Activated naive CD8-positive, alpha-beta T cell treated with anti-CD3 and anti-CD28 coated beads, Interleukin-2, amount 50 U/mL, for 16 hours (primary cell): ENCODE measurements at places on chromosomes 16 and 17.
A peak's percentile ranks its signal among the peaks of the same experiment; 100 is the strongest.

DNA sequence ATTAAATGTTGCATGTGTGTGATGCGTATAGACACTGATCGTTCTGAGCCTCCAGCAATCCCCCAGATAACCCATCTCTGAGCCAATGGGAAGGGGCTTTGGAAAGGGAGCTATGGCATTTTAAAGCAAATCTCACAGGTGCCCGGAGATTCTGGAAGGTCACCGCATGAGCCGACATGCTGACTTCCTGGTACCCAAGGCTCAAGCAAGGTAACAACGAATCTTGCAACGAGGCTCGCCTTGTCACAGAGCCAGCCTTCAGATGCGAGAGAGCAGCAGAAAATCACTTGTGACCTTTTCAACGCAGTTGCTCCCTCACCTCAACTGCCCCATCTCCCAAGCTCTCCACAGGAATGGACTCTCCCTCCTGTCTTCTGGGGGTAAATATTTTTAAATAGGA is 154.8 kb upstream of the CDH5 start:
- DNase-seq: no peak

DNA sequence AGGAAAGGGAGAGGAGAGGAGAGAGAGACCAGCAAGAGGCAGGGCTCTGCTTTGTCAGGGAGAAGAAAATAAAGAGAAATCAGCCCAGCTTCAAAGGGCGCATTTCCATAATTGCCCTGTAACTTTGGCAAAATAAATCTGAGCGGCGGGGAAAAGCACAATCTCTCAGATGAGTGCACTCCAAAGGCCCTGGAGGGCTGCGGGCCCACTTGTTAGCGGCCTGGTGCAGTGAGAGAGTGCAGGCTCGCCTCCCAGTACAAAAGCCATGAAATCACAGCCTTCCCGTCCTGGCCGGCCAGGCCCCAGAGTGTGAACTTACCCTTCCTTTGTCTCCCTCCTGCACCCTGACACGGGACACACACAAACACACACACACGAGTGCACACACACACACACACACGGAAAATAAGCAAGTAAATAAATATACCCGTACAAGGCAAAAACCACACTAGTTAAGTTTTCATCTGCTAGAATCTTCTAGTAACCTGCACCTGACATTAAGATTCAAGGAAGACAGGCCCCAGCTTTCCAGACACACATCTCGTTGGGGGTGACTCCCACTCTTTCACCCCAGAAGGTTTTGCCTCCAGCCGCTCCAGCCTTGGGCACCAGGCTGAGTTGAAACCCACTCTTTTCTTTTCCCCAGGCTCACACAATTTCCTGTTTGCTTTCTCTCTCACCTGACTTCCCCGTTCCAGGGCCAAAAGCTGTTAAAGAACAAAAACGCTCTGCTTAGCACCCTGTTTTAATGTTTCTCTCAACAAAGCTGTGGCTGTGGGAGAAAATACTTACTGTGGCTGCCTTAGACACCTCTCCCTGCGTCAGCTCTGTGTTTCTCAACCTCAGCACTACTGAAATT is 8.5 kb downstream of the IRX3 start:
- no peak for DNase-seq

DNA sequence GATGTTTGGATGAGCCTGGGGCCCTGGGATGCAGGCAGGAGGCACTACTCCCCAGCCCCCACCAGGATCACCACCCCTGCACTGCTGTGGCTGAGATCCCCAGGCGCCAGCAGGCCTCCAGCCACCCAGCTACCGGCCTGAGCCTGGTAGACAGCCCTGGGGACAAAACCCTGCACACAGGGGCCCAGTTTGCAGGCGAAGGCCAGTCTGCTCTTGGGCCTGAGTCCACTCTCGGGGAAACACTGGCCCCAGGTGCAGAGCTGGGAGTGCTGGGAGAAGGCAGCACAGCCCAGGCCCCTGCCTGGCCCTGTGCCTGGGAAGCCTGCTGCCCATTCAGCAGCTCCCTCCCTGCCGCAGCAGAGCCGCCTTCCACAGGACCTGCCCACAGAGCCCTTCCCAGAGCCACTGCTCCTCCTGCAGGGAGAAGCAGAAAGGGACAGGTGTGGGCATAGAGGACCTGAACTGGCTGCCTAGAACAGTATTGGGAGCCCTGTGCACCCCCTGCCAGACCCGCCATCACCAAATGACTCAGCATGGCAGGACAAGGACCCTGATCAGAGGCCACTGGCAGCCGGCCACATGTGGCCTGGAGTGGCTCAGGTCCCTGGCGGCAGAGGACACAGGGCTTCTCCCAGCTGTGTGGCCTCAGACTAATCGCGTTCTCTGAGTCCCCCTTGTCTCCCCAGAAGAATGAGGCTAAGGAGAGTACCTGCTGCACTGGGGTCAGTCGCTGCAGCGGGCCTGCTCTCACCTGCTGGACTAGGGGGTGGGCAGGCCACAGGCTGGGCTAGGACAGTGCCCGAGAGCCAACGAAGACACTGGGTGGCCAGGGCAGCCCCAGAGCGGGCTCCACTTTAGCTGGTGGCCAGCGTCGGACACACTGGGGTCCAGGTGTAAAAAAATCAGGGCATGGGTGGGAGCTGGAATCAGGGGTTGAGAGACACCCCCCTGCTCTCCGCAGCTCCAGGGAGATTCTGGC is 10.7 kb downstream of the MSRB1 start:
- DNase-seq: no peak

DNA sequence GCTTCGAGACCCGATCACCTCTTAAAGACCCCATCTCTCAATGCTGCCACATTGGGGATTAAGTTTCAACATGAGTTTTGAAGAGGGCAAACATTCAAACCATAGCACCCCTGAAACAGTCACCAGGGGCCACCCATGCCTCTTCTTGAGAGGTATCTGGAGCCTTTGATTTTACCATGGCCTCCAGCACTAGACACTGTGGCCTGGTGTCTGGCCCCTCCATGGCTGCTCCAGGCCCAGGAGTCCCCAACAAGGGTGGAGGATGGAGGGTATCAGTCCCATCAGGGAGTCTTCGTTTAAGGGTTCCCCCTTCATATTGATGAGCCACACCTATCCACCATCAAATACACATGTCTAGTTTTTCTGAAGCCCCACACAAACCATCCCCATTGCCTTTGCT is 66.5 kb upstream of the CDH5 start:
- no peak for DNase-seq

GRCh38 chr17:57806167-57806830 is 43.5 kb downstream of the MRPS23 start:
- DNase-seq: no peak

- no peak for DNase-seq
These were observed 47.2 kb downstream of the MARCHF10 start for GRCh38 chr17:62760945-62761267.

- DNase-seq: no peak
These were observed 744 bp downstream of the CMIP start for GRCh38 chr16:81445143-81445961.

DNA sequence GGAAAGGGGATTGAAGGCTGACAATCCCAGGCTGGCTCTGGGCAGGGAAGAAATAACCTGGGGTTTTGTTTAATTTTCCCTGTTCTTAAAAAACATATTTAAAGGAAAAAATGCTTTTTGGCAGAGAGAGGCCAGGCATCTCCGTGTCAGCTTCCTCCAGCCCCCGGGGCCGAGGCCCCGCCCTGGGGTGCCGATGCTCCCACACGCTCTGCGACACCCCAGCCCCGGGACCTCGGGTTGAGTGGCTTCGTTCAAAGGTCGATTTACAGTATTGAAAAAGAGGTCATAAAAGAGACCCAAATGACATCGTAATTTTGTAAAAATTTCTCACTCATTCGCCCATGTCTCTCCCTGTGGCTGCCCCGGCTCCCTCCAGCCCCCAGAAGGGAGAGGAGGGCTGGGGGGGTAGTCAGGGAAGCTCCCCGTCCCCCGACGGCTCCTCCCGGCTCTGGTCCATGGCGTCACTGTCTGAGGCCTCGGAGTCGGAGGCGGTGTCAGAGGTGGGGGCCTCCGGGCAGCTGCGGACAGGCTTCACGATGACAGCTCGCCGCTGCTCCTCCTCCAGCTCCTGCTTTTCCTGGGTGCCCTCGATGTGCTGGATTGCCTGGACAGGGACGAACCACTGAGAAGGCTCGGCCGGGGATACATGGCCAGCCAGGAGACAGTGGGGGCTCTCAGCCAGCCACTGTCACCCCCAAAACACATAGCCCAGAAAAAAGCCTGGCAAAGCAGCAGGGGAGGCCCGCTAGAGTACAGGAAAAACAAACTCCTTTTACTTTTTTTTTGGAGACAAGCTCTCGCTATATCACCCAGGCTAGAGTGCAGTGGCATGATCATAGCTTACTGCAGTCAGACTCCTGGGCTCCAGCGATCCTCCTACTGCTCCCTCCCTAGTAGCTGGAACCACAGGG is 14.9 kb downstream of the TFAP4 start:
- no peak for DNase-seq

DNA sequence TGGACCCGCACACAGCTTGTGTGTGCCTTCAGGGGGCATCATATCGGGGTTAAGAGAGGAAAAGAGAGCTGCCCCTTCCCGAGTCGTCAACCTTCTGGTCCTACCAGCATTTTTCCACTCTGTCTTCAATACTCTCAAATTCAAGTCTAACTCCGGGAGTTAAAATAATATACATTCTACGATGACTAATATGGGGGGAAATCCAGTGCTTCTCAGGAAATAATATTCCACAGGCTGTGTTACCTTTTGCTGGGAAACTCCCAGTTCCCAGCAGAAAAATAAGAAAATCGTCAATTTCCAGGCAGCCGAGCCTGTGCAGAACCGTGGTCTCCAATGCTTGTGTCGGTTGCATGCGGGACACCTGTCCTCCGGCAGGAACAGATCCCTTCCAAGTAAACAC is 105.0 kb upstream of the FOXF1 start:
- no peak for DNase-seq

- DNase-seq: no peak
These were observed 26.0 kb downstream of the NECAB2 start for GRCh38 chr16:83994087-83994486.

DNA sequence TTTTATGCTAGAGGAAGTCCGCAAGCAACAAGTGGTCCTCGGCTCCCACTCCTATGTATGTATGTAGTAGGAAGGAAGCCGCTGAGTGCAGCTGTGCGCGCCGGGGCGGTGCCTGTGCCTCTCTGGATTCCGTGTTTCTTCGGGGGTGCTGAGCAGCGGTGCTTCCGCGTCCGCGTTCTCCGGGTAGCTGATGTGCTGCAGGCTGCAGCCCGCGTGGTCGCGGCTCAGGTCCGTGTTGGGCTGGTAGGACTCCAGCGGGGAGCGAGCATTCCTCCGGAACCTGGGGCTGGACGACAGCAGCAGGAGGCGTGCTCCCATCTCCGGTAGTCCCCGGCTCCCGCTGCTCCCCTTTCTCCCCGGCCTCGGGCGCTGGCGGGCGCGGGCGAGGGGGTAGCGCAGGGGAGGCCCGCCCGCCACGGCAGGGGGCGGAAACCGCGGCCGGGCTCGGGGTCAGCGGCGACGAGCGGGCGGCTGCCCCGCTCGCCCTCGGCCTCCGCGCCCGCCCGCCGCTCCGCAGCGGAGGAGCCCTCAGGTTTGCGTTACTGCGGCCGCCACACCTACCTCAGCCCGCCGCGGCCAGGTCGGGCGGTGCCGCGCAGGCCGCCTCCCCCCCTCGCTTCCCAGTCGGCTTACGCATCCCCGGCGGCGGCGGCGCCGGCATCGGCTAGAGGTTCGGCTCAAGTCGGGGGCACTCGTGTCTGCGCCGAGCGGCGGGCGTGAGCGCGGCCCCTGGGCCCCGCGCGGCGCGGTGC is 487 bp downstream of the C17orf67 start:
- DNase-seq: peak; percentile 38

GRCh38 chr16:55475919-55476318 is 3.1 kb upstream of the MMP2 start:
- no peak for DNase-seq

DNA sequence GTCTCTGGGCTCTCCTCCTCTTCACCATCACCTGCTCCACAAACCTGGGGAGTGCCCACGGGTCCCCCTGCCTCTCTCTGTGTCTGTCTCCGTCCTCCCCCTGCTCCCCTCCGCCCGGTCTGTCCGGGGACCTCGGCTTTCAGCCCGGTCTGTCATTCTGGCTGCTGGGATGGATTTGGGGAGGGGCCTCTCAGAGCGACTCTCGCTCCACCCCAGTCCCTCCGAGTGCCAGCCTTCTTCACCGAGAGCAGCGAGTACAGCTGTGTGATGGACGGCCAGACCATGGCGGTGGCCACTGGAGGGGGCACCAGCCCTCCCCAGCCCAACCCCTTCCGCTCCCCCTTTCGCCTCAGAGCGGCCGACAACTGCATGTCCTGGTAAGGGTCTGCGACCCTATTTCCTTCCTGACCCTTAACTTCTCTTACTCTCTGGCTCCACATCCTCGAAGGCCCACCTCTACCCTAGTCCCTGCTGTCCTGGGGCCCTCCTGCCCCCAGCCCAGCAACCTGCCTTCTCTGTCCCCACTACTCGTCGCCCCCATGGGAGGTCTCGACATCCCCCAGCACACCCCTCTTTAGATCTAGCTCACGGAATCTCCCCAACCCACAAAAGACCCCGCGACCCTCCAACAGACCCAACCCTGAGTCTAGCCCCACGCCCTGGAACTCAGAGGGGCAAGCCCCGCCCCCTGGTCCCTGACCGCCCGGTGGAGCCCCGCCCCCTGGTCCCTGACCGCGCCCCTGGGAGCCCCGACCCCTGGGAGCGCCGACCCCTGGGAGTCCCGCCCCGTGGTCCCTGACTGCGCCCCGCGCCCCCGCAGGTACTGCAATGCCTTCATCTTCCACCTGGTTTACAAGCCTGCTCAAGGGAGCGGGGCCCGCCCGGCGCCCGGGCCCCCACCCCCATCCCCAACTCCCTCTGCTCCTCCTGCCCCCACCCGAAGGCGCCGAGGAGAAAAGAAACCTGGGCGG is 5.6 kb upstream of the CXCL16 start:
- no peak for DNase-seq

GRCh38 chr17:45288825-45289224 is 26.9 kb upstream of the SPATA32 start:
- no peak for DNase-seq

- DNase-seq: no peak
These were observed 21.1 kb upstream of the TMC5 start for GRCh38 chr16:19396555-19397011.

GRCh38 chr17:12584727-12585126 is 81.0 kb upstream of the MYOCD start:
- no peak for DNase-seq

DNA sequence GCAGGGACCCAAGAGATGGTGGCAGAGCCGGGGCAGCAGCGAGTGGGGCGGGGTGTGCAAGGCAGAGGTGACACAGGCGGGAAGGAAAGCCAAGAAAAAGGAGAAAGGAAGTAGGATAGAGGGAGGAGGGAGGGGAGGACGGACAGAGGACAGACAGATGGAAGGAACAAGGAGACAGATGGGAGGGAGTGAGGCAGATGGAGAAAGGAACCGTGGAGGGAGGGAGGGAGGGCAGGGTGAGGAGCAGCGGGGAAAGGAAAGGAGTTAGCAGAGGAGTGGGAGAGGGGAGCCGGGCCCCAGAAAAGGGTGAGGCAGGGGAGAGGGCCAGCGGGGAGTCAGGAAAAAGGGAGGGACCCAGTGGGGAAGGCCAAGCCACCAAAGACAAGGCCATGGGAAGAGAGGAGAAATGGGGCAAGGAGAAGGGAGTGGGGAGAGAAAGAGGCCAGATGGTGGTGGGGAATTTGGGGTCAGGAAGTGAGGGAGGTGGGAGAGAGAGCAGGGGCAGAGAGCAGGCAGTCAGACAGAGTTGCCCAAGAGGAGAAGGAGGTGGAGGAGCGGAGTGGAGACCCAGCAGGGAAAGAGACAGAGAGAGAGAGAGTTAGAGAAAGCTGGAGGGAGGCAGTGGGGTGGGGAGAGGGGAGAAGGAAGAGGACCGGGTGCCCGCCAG is 13.2 kb upstream of the ASGR1 start:
- no peak for DNase-seq

- DNase-seq: no peak
These were observed 99.9 kb upstream of the LHX1 start for GRCh38 chr17:36837195-36837938.
